Panc1 (cell line): ENCODE measurements at places on chromosomes 12 and 14.
A peak's percentile ranks its signal among the peaks of the same experiment; 100 is the strongest.

GRCh38 chr12:120846721-120847120, 57.4 kb downstream of the SPPL3 start:
- no peak for DNase-seq

DNA sequence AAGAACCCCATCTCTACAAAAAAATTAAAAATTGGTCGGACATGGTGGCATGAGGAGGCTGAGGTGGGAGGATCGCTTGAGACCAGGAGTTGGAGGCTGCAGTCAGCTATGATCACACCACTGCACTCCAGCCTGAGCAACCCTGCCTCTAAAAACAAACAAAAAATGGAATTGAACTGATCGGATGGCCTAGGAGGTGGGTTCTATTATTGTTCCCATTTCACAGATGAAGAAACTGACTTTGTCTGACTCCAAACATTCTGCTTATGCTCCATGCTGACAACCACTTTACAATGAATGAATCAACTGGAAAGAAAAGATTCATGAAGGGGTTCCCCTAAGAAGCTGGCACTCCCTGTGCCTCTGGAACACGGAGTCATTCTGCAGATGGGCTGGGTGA, 47.3 kb downstream of the TRPV4 start:
- no peak for DNase-seq

- no peak for DNase-seq
These were observed 219.5 kb downstream of the TBX5 start for GRCh38 chr12:114186241-114187002.

DNA sequence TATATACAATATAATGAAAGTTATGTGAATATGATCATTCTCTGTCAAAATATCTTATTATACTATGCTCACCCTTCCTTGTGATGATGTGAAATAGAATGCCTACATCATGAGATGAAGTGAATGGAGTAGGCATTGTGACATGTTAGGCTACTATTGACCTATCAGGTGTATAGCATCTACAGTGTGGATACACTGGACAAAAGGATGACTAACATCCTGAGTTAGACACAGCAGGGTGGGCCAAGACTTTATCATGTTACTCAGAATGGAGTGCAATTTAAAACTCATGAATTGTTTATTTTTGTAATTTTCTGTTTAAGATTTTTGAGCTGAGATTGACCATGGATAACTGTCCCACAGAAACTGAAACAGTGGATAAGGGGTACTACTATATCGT, 53.4 kb upstream of the NAV3 start:
- no peak for DNase-seq

DNA sequence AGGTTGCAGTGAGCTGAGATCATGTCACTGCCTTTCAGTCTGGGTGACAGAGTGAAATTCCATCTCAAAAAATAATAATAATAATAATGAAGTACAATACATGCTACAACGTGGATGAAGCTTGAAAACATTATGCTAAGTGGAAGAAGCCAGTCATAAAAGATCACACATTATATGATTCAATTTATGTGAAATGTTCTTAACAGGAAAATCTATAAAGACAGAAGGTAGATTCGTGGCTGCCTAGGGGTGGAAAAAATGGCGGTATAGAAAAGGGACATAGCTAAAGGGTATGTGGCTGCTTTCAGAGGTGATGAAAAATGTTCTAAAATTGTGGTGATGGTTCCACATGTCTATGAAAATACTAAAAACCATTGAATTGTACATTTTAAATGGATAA, 41.0 kb upstream of the AMIGO2 start:
- DNase-seq = no peak

DNA sequence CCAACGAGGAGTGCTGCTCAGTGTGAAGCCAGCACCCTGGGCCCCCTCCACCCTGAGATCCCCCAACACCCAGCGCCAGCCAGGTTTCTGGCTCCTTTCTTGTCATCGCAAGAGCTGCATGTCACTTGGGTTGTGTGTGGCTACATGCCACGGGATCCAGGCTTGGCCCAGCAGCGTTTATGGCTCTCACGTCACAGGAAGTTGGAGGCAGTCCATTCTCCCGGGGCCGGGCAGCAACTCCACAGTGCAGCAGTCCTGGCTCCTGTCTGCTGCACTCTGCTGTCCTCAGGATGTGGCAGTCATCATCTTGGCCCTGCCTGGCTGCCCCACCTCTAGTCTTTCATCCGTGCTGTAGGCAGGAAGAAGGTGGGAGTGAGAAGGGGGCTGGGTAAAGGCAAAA, 78.3 kb downstream of the AACS start:
- no peak for DNase-seq

DNA sequence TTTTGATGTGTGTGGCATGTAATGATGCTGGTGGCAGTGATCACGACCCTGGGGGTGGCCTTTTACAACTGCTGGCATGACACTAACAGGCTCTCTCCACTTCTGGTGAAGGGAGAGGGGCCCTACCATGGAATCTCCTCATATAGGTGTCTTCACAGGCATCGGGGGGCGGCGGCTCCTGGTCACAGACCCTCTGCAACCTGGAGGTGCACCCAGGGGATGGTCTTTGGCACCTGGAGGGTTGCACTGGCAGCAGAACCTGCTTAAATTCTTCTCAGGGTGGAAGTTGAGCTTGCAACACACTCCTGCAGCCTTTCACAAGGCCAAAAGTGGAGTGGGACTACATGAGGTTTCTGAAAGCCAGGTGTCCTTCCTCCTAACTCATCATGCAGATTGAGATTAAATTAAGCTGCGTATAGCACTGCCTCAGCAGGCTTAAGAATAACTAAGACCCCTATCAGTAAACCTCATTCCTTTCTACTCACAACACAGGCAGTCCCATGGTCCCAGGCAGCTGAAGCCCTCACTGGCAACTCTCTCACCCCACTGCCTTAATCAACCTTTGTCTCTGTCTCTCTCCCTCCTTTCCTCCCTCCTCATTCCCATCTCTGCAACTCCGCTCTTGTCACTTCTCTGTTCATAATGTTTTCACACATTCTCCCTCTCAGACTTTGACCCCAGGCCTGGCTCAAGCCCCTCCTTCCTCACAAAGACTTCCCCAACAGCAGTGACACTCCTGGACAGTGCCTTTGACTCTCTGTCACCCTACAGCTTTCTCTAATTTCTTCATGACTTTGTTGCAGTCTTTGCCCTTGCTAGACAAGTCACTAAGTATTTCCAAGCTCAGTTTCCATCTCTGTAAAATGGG, 18.9 kb downstream of the NID2 start:
- DNase-seq = no peak

GRCh38 chr12:15428632-15429031, 106.3 kb downstream of the PTPRO start:
- DNase-seq = no peak

DNA sequence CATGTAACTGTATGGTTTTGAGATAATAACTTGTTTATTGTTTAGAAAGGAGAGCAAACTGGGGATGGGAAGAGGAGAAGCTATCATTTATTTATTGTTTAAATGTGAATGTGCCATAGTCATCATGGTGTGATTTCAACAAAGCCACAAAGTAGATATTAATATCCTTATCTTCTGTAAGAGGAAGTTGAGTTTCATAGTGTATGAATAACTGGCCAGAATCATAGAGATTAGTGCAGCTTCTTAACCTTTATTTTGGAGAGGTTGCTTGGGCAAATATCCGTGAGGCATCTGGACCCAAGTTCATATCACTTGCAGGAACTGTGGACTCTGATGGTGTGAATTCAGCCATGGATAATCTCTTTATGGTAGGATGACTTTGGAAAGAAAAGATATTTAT, 26.8 kb upstream of the LYZ start:
- DNase-seq = no peak

GRCh38 chr12:57514720-57515407, 5.5 kb downstream of the DDIT3 start:
- DNase-seq = peak; percentile 39

DNA sequence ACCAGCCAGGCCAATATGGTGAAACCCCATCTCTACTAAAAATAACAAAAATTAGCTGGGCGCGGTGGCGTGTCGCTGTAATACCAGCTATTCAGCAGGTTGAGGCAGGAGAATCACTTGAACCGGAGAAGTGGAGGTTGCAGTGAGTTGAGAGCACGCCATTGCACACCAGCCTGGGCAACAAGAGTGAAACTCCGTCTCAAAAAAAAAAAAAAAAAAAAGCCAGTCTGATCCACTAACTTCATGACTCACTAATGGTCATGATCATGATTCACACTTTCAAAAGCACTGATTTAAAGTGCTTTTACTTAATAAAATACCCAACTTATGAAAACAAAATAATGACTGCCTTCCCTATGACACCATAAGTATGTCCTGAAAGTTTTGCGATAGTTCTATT, 38.4 kb upstream of the CPM start:
- no peak for DNase-seq

- no peak for DNase-seq
These were observed 24.1 kb downstream of the PRIMA1 start for GRCh38 chr14:93764211-93764659.

GRCh38 chr12:31033146-31033545, 40.5 kb upstream of the DDX11 start:
- no peak for DNase-seq

DNA sequence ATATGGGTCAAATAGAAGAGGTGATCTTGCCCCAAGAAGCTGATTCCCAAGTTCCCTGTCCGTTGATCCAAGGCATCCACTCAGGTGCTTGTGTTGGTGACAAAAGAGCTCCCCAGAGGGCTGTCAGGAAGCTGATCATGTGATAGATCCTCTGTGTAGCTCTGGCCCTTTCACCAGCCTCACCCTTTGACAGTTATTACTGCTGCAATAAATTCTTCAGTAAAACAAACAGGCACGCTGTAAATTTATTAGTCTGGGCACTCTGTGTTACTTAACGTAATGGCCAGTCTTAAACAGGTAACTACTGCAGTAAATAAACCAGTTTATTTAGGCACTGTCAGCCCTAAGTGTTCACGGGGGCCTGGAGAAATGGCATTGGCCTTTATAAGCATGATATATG, 473.9 kb downstream of the BCL11B start:
- no peak for DNase-seq

DNA sequence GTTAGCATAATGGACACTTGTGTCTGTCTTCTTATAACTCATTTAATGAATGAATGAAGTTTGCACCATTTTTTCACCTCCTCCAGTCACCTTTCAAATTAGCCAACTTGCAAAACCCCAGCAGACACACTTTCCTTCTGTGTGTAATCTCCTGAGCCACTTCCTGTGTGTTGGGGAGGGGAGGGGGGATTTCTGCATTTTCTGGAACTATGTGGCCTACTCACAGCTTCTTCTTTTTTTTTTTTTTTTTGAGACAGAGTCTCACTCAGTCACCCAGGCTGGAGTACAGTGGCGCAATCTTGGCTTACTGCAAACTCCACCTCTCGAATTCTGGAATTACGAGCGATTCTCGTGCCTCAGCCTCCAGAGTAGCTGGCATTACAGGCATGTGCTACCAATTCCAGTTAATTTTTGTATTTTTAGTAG, 4.1 kb upstream of the SERPINA1 start:
- no peak for DNase-seq

DNA sequence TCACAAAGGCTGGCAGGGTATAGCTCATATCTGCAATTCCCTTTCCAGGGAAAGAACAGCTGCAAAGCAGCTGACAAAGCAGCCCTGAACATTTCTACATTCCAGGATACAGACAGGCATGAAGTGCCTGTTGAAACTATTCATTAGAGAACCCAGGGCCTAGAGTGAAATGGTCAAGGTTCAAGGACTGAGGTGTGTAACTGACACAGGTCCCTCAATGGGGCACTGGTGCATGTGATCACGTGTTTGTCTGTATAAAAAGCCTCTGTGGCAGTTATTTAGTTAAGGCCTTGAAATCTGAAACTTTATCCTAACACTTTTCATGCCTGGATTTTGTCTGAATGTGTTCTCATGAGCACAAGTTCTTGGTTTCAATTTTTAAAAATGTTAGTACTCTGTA, 47.1 kb downstream of the GIT2 start:
- DNase-seq = no peak

GRCh38 chr12:116691205-116691604, 46.7 kb downstream of the SPRING1 start:
- no peak for DNase-seq

GRCh38 chr14:68203871-68204270, 384.3 kb downstream of the RAD51B start:
- no peak for DNase-seq

GRCh38 chr14:64995291-64995690, 8.6 kb downstream of the FNTB start:
- no peak for DNase-seq

DNA sequence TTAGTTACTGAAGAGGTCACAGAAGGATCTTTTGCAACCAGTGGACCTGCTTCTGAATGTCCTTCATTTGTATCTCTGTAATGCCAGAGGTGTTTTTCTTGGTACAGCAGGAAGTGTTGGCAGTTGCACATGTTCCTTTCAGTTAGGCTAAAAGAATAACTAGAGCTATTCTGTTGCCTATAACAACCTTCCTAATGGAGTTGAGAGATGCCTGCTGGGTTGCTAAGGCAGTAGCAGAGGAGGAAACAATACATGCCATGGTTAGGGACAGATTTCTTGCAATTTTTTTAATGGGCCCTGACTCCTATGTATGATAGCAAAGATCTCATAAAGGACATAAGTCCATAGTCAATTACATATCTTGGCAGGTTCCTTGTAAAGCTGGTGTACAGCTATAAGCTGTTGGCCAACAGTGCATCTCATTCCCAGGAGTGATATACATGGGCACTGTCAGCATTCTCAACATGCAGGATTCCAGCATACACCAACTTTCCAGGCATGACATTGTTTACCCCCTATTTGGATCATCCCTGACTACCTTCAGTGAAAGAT, 556.6 kb downstream of the CCER1 start:
- DNase-seq = no peak

GRCh38 chr14:86915406-86915805, 1077.6 kb downstream of the GALC start:
- no peak for DNase-seq

- peak; percentile 53 for DNase-seq
These were observed 82.2 kb downstream of the PLEKHG7 start for GRCh38 chr12:92784797-92785562.

DNA sequence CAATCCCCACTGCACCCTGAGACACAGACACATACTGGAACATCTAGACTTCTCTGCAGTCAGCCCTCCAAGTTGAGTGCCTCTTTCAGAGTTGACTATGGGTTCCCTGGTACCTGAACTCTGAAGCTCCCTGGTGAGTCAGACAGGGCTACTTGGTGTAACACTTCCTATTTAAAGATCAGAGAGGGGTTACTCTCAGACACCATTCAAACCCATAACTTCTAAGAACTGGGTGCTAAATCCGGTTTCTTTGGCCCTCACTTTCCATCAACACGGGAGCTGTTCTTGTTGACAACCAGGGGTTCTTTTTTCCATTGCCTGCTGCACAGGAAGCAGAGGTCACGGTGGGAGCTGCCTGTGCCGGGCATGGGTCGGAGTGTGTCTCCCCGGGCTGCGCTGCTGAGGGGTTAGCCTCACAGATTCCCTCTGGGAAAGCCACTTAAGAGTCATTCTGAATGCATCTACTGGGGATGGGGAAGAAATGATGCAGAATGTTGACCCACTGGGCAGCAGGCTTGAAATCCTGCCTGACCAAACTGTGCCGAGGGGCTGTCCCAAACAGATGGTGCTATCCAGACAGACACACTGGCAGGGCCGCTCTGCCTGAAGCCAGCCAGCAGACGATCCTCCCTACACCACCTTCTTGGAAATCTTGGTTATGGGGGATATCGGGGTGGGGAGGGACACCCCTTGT, 74.1 kb downstream of the PITPNM2 start:
- no peak for DNase-seq

GRCh38 chr12:18552829-18553228, 185.0 kb downstream of the PLCZ1 start:
- no peak for DNase-seq

GRCh38 chr12:94297876-94298505, 149.6 kb downstream of the PLXNC1 start:
- DNase-seq = no peak

GRCh38 chr12:25322918-25323531, 72.3 kb upstream of the KRAS start:
- no peak for DNase-seq
